ENCODE measurements at places on chromosomes 2 and 18.

DNA sequence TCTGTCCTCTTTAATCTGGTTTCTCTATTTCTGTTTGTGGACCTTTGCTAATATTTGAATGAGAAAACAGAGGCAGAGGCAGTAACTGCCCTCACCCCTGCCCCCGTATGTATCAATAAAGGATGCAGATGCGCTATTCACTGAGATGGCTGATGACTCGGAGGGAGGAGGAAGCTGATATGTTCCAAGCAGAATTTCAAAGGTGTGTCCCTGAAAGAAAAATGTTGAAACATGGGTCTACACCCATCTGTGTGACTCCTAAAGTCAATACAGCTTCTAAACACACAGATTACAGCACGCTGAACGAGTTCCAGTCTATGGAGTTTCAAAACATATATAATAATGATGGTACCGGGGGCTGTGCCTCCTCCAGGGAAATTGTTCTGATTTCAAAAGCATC, 38.8 kb downstream of the EPHA4 start:
- no peak for DNase-seq

- no peak for DNase-seq
Observed at GRCh38 chr2:36534275-36534799, 63.6 kb downstream of the FEZ2 start.

GRCh38 chr2:51490576-51491234, 458.8 kb upstream of the NRXN1 start:
- DNase-seq, result no peak

GRCh38 chr2:12733846-12734245, 17.1 kb downstream of the TRIB2 start:
- DNase-seq, result no peak

DNA sequence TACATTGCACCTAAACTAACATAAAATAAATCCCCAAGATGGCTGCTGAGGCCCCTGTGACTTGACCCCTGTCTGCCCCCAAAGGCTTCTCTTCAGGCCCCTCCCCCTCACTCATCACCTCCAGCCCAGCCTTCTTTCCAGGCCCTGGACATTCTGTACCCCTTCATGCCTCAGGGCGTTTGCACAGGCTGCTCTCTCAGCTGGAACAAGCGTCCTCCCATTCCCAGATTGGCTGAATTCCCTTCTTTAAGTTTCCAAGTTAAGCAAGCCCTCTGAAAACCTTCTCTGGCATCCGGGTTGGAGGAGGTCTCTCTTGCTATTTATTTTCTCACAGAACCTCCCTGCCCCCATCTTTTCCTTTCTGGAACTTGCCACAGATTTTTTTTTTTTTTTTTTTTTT, 165.2 kb upstream of the BCL2L11 start:
- no peak for DNase-seq

GRCh38 chr2:181626671-181627070, 30.2 kb downstream of the CERKL start:
- DNase-seq, result no peak

GRCh38 chr2:30172627-30173026, 25.8 kb downstream of the YPEL5 start:
- DNase-seq, result no peak
